ENCODE measurements at places on chromosomes 5 and 9.
A peak's percentile ranks its signal among the peaks of the same experiment; 100 is the strongest.

DNA sequence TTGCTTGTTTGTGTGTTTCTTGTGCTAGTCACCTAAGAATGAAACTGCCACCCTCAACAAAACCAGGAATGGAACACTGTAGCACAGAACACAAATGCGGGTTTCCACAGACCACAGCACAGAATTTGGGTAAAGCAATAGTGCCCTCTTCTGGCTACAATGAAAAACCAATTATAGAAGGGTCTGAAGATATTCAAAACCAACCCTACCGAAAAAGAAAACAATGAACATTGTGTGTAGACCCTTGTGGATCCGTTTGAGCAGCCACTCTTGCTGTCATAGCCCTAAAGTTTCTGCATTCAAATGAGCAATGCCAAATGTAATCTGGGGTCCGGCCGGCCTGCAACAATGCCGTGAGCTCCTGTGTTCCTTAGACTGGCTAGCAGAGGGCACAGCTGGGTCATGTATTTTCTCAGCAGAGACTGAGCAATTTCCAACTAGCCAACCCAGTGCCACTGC is 8.3 kb upstream of the ENC1 start:
- DNase-seq = peak; percentile 64

DNA sequence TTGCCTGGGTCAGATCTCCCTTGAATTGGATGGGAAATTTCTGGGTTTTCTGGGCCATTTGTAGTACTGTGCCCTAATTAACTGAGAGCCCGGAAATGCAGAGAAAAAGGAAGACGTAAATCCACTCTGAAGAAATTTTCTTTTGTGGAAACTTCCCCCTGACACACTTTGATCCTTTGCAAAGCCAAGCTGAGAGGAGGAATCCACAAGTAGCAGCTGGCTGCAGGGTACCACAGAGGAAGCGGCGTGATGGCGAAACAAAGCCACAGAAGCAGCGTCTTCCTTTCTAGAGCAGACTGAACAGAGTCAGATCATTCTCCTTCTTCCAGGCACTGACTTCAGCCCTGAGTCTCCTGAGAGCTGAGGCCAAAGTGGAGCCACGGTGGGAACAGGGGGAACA is 47.1 kb upstream of the ZNF354A start:
- peak; percentile 58 for DNase-seq

DNA sequence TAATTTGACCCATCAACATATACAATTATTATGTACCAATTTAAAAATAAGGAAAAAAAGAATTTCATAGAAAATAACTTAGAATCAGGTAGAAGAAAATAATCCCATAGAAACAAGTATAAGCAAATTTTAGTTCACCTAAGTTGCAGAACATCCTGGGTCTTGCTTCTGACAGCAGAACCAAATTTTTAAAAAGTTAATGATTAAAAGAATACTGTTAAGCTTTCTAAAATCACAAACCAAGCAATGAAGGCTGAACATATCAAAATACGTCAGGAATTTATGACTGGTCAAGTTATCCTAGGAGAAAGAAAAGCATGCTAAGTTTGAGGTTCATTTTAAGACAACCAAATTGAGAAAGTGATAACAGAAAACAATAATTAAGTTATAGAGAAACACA is 650.9 kb downstream of the PTPRD start:
- no peak for DNase-seq

DNA sequence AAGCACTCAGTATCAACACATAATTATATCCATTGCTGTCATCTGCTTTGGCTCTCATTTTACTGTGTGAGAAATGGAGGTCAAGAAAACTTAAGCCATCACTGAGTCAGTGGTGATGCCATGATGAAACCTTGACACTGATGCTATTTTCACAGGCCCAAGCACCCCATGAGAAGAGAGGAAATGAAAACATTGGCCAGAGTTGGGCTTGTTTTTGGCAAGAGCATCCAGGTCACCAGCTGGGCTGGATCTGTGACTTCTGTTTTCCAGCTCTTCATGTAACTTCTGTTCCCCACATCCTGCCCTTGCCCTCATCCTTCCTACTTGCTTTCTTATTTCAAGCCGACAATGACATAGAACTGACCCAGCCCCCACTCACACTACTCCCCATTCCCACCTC is 10.0 kb downstream of the LCP2 start:
- DNase-seq = peak; percentile 70

- DNase-seq = no peak
These were observed 159.0 kb downstream of the CPLANE1 start for GRCh38 chr5:37090123-37090726.

DNA sequence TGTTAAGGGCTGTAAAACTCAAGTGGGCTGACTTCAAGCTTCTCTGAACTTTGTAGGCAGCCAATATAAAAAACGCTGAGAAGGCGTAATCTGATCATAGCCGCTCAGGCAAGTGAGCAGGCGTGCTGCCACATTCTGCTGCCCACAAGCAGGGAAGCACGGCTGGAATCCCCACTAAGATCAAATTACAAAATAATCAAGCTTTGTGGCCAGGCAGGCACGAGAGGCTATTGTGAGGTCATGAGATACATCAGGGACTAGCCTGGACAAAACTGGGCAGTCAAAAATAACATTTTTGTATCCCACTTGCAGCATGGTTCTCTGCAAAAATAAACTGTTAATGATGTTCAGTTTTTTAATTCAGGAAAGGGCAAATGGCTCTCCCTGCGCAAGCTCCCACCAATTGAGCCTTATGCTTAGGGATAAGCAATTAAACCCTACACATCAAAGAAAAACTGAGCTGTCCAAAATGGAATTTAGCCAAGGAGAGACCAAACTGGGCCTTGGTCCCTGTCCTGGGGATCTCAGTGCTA is 64.0 kb downstream of the POU5F2 start:
- DNase-seq = no peak

DNA sequence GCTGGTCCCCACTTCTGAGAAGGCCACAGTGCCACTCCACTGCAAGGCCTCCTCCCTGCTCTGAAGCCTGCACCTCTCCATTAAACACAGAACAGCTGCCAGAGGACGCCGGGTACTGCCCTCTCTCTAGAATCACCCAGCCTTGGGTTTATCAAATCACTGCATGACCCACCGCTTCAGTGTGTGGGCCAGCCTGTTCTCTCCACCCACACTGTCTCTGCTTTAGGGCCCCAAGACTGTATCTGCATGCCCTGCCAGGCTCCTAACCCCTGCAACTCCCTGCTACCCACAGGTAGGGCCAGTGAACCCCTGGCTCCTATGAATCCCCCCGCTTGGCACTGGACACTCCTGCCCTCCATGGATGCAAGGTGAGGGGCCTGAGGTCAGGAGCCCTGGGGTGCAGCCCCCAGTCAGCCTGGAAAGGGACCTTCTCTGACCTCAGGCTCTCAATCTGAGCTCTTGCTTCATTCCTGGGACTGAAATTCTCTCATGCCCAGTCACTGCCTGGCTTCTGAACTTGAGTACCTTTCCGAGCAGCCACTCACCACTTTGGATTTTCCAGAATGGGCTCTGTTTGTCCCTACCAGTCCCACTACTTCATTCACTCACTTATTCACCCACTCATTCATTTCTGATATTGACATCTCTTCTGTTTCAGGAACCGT is 206.3 kb downstream of the GABBR2 start:
- no peak for DNase-seq

- DNase-seq = no peak
These were observed 93.5 kb downstream of the SSBP2 start for GRCh38 chr5:81657386-81657785.

DNA sequence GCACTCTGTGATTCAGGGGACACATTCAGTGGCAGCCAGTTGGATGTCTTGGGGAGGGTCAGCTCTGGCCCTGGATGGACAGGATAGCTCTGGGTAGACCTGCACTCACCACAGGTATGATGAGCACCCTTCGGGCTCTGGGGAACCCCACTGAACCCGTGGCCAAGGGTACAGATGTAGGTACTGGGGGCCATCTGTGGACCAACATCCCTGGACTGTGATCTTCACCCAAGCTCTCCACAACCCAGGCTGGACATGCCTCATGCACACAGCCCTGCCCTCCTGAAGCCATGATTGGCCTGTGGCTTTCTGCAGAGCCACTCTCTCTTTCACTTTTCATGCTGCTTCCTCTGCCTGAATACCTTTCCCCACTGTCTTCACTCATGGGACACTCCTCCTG is 15.6 kb upstream of the ACSL6 start:
- no peak for DNase-seq

DNA sequence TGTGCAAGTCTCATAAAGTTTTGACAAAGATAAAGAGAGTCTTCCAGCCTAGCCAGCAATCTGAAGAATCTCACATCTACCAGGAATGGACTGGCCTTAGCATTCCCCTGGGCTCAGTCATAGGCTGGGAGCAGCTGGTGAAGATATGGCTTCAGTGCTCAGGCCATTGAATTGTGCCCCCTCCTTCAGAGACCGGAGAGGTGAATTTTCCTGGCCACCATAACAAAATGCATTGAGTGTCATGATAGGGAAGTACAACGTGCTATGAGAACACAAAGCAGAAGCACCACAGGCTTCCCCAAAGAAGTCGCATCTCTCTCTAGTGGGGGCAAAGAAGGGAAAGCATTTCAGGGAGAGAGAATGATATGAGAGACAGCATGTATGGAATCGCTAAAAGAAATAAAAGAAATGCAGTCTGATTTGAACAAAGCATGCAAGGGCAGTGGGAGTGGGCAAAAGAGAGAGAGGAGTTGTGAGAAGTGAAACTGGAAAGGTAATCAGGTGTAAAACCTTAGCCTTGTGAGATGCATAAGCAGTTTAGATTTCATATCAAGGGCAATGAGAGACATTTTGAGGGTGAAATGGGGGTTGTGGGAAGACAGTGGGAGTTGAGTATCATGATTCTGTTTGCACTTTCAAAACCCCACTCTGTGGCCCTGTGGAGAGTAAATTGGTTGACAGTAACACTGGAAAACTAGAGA is 57.1 kb upstream of the NMUR2 start:
- DNase-seq = no peak

- peak; percentile 73 for DNase-seq
These were observed 80.1 kb downstream of the EGFLAM start for GRCh38 chr5:38338455-38338854.

GRCh38 chr9:79698967-79699366 is 127.2 kb downstream of the TLE4 start:
- DNase-seq = no peak

- no peak for DNase-seq
These were observed 143.8 kb upstream of the CCDC152 start for GRCh38 chr5:42612750-42613366.

DNA sequence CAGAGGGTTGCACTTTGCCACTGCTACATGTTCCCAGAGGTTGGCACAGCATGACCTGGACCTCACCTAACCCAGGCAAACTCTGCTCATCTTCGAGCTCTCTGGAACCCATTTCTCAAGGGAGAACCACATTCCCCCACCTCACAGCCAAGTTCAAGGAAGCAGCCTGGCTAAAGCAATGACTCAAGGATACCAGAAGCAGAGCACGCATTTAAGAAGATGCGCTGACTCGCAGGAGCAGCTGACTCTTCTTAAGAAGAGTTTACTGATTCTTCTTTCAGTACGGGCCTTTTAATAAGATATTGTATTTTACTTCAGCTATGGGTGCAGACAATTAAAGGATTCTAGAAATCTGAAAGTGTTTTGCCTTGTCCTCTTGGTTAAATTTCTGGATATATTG is 4.1 kb upstream of the SEMA5A start:
- no peak for DNase-seq

GRCh38 chr5:90809311-90810056 is 250.9 kb downstream of the ADGRV1 start:
- no peak for DNase-seq

GRCh38 chr9:98708933-98709911 is at the start of gene GABBR2:
Gene GABBR2, minus strand, starts transcription at chr9:98708935. Its CDS starts 198 bp downstream, at chr9:98708737.
- DNase-seq = no peak

- DNase-seq = no peak
These were observed 614.3 kb downstream of the ACTL7B start for GRCh38 chr9:108241384-108242073.

DNA sequence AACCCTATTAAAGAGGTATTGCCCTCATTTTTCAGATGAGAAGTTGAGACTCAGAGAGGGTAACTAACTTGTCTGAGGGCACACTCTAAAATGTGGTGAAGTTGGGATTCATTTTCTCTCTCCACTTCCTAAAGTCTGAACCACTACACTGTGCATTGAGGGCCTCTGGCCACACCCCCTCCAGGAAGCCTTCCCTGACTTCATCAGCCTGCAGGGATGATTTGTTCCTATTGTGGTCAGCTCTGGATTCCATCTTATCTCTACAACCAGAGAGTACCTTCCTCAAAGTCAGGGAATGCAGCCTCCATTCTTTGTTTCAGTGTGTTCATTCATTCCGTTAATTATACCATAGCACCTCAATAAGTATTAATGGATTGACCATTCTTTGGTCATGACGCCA is 356.0 kb upstream of the PANK3 start:
- DNase-seq = no peak

GRCh38 chr5:42592401-42593140 is 164.0 kb upstream of the CCDC152 start:
- no peak for DNase-seq

GRCh38 chr5:3590967-3591900 is 4.4 kb upstream of the IRX1 start:
- no peak for DNase-seq

DNA sequence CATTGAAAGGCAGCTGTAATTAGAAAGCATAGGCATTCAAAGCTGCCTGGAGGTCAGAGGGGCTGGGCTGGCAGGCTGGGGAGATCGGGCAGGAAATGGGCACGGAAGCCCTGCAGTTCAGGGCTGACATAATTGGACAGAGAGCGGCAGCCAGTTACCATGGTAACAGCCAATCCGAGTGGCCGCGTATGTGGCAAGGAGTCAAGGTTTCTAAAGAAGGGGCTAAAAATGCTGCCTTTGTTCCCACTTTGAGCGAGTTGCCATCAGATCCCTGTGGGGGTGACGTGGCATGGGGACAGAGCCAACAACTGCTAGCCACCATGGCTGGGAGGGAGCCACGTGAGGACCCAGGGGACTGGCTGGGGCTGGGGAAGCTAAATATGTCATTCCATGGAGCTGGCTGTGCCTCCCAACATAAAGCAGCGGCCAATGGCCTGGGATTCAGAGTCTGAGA is 44.7 kb upstream of the NDFIP1 start:
- DNase-seq = peak; percentile 29

DNA sequence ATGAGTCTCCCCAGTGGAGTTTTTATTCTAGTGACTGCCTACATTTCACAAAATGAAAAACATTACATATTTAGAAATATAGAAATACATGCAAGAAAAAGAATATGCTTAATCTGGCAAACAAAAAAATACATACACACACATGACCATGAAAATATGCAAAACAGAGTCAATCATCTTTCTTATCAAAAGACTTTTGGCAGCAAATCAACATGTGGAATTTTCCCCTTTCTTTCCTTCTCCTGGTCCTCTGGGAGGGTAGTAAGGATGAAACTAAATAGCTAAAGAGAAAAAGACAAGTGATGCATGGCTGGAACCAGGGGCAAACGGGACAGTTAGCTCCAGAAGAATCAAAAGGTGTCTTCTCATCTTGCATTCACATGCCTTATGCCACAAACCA is 69.4 kb downstream of the APBA1 start:
- no peak for DNase-seq

DNA sequence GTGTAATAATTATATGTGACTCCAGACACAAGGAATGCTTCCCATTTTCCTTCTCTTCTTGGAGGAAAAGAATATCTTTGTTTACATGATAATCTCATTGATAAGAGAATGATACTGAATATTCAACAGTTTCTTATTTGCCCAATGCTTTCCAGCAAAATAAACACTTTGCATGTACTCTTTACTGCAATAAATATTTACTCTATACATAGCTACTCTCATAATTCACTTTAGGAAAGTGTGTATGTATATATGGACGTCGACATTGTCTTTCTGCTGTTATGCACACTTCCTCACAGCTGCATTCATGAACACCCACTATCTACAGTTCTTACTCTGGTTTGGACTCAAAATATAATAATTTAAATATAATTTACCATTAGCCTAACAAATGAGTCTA is 617.4 kb upstream of the CDH10 start:
- no peak for DNase-seq

All from Jurkat, Clone E6-1 (cell line).